Left renal cortex interstitium (tissue), 4 donors: ENCODE measurements at places on chromosomes 5 and 9. TPM values are rescaled to one million over a fixed set of nuclear protein-coding genes. Genes with fewer than 3 reads are reported as not detected.

GRCh38 chr9:131656356-131657036 lies 83.4 kb downstream of the RAPGEF1 start:
- DNase-seq, result no peak

GRCh38 chr9:108074900-108075299 lies 585.3 kb upstream of the KLF4 start:
- no peak for DNase-seq

The BAAT gene
- polyA plus RNA-seq, result 0.29 TPM

GRCh38 chr5:77181173-77181572 lies 29.3 kb upstream of the PDE8B start:
- no peak for DNase-seq

The ZFP2 gene
- polyA plus RNA-seq, result 6.2 TPM

GRCh38 chr9:38257626-38258215 lies 134.8 kb upstream of the ALDH1B1 start:
- DNase-seq, result no peak

- DNase-seq, result no peak
Observed at GRCh38 chr9:7028591-7028990, 270.8 kb downstream of the KDM4C start.

DNA sequence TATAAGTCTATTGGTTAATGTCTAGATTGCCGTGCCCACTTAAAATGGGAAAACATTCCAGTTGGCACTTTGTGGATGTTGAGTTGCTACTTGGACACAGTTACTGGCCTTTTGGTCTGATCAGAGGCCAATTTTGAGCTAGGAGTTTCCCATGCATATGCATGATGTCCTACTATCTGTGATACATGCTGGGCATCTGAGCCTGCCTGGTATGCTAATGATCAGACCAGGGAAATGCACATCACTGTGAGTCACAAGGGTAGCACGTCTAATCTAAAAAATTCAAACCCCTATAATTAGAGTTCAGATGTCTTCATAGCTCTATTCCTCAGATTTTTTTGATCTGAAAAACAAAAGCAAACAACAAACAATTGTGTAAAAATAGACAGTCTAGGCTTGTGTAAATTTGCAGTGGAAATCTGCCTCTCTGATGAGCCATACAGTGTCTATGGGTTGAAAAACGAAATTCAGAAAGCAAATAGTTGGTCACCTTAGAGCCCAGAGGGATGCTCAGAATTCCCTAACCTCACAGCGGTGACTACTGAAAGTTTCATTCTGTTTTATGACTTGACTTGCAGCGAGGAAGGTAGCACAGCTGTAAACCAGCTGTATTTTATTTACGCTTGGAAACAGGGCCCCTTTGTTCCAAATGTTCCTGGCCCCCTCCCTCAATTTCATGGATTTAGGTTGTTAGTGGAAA lies 37.3 kb downstream of the PALM2AKAP2 start:
- DNase-seq, result no peak
